ENCODE measurements at places on chromosomes 11 and 22. TPM values are rescaled to one million over a fixed set of nuclear protein-coding genes. Genes with fewer than 3 reads are reported as not detected.

P2RY2 gene
- 12.4 TPM for total RNA-seq

IPO7 gene
- total RNA-seq: 123 TPM

DNA sequence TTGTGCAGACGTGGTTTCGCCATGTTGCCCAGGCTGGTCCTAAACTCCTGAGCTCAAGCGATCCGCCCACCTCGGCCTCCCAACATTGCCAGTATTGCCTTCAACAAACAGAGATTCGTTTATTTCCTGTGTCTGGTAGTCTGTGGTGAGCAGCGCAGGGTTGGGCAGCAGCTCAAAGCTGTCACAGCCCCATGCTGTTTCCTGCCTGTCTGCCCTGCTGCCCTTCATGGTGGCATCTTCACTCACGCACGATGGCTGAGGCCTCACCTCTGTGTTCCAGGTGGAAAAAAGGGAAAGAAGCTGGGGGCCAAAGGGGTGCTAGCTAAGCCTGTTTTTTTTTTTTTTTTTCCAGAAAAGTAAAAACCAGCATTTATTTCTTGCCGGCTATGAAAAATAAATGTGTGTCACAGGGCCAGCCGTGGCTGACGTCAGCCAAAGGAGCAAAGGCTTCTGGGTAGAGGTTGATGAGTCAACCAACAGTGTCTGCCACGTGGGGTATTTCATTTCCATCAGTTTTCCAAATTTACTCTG is 28.8 kb downstream of the TBC1D22A start:
- no peak for DNase-seq

DNA sequence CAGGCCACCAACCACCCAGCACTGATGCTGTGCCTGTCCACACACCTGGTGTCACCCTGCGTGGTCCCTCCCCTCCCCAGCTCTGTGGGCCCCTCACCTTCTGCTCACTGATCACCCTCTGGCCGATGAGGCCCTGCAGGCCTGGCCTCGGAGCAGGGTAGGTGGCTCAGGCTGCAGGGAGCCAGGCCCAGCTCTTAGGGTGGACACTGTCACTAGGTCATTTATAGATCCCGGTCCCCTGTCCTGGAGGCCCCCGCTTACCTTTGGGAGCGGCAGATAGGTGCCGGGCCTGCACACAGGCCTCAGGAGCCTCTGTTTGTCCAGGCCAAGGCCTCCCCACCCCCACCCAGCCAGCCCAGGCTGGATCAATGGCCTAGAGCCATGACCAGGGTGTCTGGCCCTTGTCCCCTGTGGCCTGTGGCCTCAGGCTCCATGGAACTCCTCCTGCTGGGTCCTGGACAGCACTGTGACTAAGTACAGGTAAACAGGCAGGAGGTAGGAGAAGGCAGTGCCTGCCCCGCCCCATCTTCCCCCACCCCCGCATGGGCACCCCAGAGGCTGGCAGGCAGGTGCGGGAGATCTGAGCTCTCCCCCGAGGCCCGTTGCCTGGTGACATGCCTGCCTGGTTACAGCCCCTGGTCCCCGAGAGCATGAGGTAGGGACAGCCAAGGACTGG is at the start of gene TMPRSS6:
TMPRSS6 (minus strand) TSS at position 472 of the 676 bp plus-strand sequence. CDS start 6,296 bp downstream, outside the sequence.
- DNase-seq: no peak

DNA sequence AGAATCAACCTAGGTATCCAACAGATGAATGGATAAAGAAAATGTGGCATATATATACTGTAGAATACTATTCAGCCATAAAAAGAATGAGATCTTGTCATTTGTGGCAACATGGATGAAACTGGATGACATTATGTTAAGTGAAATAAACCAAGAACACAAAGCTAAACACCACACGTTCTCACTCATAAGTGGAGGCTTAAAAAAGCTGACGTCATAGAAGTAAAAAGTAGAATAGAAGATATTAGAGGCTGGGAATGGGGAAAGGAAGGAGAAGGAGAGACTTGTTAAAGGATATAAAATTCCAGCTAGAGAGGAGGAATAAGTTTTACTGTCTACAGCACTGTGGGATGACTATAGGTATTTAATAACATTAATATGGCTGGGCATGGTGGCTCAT is 12.9 kb downstream of the EXPH5 start:
- no peak for DNase-seq

GRCh38 chr11:122848186-122848585 is 9.9 kb downstream of the CRTAM start:
- DNase-seq: no peak

All from suprapubic skin (tissue), 4 donors.